ENCODE measurements at places on chromosomes 5 and 9. TPM values are rescaled to one million over a fixed set of nuclear protein-coding genes. Genes with fewer than 3 reads are reported as not detected.

DNA sequence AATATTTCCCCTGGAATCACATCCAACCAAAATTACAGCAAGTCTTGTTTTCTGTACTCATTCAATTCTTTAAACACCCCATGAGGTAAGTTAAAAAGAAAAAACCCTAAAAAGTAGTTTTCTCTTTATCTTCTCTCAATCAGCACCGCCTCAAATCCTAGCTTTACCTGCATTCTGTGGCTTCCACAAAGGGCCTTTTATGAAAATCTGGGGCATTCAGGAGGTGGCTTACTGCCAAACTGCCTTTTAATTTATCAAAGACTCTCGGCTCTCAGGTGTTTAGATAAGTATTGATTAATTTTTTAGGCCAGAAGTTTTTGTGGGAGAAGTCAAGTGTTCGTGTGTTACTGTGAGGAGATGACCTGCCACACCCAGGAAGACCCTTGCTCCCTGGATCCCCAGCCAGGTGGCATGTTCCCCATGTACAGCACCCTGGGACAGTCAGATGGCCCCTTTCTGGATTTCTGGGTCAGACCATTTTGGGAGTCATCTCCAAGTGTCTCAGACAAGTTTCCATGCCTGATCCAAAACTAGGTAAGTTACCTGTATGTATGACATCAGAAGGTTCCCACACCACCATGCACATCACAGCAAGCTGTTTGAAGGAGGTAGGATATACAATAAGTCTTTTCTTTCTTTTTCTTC, 6.2 kb upstream of the TMEM171 start:
- no peak for DNase-seq

GRCh38 chr5:149040421-149040820, 22.4 kb downstream of the SH3TC2 start:
- DNase-seq: no peak

The SPAG8 gene
- 0.26 TPM for total RNA-seq

GRCh38 chr5:131419877-131420276, 156.0 kb downstream of the CDC42SE2 start:
- no peak for DNase-seq

GRCh38 chr9:4344946-4345345, 45.1 kb upstream of the GLIS3 start:
- DNase-seq: peak; percentile 93

The SHROOM1 gene
- total RNA-seq: 0.79 TPM

GRCh38 chr9:136007934-136008692, 46.9 kb upstream of the UBAC1 start:
- DNase-seq: peak; percentile 59

DNA sequence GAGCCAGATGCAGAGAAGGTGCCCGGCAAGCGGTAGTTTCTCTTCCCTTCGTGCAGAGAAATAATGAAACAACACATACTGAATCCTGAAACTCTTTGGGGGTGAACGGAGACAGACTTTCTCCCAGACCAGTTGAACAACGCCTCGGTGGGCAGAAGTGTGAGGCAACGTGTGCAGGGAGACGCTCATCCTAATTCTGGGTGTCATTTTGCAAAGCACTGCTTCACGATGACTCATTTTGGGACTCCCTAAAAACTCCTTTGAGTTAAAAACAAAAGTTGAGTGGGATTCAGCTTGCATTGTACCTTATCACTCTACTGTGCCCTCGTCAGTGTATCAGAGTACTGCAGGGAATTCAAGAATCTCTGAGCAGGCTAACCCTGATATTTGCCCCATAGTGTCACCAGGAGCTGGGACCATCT, 3.5 kb upstream of the NEK6 start:
- DNase-seq: no peak

- peak; percentile 4 for DNase-seq
Observed at GRCh38 chr5:1724822-1725602, 74.6 kb downstream of the MRPL36 start.

The PCDHGA8 gene
- total RNA-seq: 0.51 TPM

DNA sequence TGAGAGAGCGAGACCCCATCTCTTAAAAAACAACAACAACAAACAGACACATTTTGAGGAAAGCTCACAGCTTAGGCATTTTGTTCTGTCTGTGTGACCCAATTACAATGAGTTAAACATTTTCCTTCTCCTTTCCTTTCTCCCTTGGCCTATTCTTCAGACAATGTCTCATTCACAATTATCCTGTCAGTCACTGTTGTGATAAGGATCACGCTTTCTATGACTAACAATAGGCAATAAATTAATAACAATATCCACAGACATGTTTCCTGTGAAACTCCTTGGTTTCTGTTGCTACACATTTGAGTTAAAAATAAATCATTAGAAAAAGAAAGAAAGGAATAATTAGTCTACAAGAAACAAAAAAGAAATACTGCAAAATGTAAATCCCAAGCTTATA, 19.8 kb upstream of the CARTPT start:
- no peak for DNase-seq

- peak; percentile 73 for DNase-seq
Observed at GRCh38 chr5:57538341-57538955, 55.8 kb upstream of the ACTBL2 start.

DNA sequence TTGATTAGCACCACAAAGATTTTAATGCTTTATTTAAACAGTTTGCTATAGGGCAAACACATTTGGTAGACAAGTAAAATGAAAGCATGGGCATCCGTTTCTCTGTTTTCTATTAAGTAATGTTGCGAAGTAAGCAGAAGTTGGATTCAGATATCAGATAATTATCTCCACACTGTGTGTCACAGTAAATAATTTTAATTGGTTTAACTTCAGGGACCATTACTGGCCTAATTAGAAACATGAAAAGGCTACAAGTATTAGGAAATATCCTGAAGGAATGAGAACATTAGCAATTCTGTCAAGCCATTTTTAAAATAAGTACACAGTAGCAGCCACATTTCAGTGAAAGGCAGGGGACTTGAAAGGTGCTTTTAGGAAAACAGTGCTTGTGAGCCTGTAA, 975.4 kb downstream of the NR2F1-AS1 start:
- no peak for DNase-seq

The LCNL1 gene
- total RNA-seq: not detected

DNA sequence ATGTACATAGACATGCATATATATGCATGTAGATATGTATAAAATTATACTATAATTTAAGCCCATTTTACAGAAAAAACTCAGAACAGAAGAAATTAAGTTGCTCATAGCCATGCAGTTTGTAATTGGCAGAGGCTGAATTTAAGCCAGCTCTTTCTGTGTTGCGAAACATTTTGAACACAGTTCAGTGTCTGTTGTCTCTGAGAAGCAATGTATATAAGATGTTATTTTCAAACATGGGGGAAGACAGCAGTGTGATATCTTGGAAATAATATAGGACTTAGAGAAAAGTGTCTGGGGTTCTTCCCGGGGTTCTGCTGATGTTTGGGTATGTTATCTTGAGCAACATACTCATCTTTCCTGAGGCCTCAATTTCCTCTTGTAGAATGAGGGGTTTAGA, 37.6 kb downstream of the SVEP1 start:
- no peak for DNase-seq

The NREP gene
- total RNA-seq: 2.3 TPM

- DNase-seq: no peak
Observed at GRCh38 chr9:35726931-35727330, 5.1 kb downstream of the TLN1 start.

The PDGFRB gene
- total RNA-seq: 1.6 TPM

The DND1 gene
- total RNA-seq: 0.26 TPM

The MAMDC2 gene
- 0.53 TPM for total RNA-seq

DNA sequence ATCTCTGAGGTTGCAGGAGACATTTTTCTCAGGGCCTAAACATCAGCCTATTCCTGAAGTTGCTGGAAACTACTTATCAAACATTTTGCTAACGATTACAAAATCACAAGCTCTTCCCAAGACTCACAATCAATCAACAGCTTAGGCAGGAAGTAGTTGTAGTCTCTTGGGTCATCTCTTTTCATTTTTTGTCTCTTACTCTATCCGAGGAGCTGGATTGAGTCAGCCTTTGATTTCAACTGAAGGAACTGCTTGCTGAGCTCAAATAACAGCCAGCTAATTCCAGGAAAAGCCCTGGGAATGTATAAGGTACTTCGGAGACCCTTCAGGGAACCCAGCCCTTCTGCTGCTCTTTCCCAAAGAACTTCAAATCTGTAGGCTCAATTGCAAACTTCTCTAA, 398.9 kb downstream of the PLK2 start:
- DNase-seq: peak; percentile 33

DNA sequence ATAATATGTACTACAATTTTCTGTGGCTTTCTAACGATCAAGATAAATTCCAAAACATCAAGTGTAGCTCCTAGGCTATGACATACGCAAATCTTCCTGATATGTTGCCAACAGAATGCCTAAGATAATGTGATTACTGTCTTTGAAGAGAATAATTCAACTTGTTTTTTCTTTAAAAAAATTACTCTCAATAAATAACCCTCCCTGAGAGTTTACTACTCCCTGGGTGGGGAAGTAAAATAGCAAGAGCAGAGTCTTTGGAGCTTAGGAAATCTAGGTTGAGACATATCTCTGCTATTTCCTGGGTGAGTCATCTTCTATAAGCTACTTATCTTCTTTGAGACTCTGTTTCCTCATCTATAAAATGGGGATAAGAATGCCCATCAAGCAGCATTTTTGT, 201.2 kb downstream of the ACTL7B start:
- DNase-seq: peak; percentile 59

- no peak for DNase-seq
Observed at GRCh38 chr9:2208991-2209390, 193.8 kb downstream of the SMARCA2 start.

The PCDHGA12 gene
- total RNA-seq: 0.79 TPM

The SLC45A2 gene
- not detected for total RNA-seq

The ANKRD20A1 gene
- 0.26 TPM for total RNA-seq
